ENCODE measurements at places on chromosomes 13 and 19.

DNA sequence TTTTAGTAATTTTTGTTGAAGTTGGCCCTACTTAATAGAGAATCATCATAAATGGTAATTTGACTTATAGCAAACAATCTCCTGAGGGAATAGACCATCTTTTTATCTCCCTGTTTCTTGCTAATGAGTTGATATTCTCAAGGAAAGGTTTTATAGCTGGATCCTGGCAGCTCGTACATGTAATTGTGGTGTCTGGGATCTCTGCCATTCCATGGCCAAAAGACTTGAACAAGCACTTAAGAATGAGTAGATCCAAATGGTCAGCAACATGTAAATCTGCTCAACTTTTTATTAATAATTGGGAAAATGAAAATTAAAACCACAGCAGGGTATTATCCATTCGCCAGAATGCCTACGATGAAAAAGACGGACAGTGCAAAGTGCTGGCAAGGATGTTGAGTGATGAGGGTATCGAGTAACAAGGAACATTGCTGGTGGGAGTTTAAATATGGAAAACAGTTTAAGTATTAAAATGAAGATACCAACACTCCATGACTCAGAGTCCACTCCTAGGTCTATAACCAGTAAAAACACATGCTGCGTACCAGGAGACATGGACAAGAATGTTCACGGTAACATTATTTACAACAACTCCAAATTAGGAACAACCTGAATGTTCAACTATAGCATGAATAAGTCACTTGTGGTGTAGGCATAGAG, 5.1 kb upstream of the GPR18 start:
- no peak for DNase-seq

DNA sequence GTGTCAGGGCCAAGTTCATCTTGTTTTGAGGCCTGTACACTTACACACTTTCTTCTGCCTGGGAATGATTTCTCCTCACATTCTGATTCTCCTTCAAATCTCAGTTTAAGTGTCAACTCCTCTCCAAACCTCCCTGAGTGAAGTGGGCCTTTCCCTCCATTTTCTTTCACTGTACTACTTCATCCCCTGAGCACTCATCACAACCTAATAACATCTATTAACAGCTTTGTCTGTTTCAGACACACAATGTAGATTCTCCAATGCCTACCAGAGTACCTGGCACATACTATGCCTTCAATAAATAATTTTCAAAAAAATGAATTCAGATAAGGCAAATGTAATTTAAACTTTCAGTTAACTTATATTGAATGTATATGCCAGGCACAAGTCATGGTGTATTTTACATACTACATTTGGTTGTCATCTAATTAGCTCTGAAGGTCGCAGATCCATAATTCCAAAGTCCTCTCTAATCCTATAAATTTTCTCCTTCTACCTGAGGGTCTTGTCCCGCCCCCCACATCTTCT, 357 bp upstream of the COG6 start:
- peak; percentile 2 for DNase-seq

- DNase-seq, result no peak
Observed at GRCh38 chr19:46613525-46613924, 11.4 kb downstream of the PTGIR start.

DNA sequence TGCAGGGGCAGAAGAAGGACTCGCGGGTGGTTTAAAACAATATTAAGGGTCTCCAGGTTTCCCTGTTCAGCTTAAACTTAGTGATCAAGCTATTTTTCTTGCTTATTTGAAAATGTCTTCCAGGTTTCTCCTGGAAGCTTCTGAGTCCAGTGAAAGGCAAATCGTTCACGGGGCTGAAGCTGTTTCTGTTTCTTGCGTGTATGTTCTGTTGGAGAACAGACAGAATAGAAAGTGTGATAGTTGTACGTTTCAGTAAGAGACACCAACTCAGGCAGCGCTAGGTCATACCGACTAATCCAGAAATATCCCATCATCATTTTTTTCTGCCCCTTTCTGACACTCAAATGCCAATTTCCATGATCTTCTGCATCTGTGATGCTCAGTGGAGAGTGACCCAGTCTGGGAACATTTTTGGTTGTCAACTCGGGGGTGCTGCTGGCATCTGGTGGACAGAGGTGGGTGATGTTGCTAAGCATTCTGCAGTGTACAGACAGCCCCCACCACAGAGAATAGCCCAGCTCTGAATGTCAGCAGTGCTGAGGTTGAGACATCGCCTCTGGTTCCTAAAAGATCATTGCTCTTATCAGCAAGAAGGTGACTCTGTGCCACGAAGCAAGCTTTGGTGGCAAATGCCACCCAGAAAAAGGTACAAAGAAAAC, 4.3 kb downstream of the KLF2 start:
- peak; percentile 38 for DNase-seq

- DNase-seq, result no peak
Observed at GRCh38 chr13:41145136-41145908, 12.7 kb upstream of the KBTBD6 start.

DNA sequence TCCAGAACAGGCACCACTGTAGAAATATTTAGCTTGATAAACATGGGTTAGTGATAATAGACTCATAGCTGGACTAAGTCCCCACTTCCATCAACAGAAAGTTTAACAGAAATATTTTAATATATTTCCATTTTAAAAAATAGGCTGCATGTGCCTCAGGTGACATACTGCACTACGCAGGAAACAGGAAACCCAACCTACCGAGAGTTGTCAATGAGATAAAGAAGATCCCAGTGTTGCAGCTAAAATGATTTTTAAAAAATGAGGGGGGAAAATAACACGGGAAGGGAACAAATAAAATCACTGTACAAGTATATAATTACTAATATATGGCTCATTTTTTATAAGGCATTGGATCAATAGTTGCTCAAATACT, 154.8 kb downstream of the TBC1D4 start:
- DNase-seq, result no peak

DNA sequence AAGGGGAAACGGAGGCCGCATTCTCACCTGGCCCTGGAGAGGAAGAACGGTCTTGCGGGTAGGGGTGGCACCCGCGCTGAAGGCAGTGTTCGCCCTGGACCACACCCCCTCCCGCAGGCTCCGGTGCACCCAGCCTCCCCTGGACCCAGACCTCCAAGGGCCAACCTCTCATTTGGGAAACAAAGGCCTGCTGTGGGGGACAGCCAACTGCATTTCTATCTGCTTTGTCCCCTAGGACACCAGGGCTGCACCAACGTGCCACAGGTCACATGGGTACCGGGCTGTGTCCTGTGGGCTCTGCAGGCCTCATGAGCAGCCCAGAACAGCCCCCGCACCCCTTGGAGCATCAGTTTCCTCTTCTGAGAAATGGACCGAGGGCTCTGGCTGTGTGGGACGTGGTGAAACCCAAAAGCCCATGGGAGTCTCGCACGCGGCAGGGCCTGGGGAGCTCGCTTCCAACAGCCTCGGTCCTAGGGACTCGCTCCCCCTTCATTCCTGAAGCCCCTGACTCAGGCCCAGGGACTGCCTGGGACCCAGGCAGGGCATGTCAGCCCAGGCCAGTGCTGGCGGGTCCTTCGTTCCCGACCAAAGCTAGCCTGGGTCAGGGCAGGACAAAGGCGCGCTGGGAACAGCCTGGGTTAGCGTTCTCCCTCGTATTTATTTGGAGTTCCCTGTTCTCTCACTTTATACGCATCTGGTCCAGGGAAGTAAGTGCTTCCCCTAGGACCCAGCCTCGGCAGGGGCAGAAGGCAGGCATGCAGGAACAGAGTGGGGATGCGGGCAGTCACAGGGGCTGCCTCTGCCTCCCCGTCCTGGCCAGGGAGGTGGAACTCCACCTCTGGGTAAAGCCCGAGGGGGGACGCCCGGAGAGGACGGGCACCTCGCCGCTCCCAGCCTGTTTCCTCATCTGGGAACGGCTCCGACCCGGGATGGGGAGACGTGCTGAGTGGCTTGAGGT, 4.6 kb downstream of the TCF3 start:
- DNase-seq, result no peak

DNA sequence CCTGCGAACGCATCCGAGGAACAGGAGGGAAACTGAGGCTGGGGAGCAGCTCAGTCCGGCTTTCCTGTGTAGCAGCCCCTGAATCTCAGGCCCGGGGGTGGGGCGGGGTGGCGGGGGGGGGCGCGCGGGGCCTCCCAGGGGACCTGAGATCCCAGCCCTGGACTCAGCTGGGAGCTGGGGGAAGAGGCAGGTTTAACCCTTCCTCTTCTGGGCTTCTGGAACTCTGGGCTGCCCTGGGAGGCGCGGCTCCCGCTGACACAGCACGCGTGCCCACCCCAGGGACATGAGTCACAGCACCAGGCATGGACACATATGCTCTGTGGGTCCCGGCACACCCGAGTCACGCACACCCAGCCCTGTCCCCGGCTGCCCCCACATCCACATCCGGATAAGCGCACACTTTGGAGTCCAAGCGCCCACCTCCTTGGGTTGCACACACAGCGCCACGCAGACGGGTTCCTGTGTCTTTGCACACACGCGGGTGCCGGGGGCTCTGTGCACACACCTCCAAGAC, 3.5 kb upstream of the CIRBP start:
- peak; percentile 93 for DNase-seq

DNA sequence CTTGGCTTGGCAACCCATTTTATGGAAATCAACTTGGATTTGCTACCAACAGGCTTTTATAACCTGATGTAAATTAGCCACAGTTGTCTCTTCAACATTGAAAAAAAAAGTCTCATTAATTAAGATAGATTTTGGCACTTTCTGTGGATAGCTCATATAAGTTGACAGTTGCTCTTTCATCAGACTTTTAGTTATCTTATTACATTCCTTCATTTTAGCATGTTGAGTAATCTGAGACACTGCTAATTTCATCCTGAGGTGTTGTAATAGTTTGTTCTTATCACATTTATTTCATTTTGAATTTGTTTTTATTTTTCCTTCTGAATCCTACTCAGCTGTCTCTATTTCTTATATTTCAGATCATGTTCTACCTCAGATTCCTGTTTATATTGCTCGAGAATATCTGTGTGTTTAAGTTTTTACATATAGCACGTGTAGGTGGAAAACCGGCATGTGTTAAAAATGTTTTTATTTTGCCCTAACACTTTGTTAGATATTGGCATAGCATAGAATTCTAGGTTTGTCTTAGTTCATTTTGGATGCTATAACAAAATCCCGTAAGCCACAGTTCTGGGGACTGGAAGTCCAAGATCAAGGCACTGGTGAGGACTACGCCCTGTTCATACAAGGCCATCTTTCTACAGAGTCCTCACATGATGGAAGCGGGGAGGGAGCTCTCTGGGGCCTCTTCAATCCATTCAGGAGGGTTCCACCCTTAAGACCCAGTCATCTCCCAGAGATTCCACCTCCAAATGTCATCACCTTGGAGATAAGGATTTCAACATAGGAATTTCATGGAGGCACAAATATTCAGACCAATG, 239.4 kb downstream of the COL4A1 start:
- DNase-seq, result no peak

GRCh38 chr19:28289295-28290063, 923.5 kb downstream of the UQCRFS1 start:
- DNase-seq, result no peak

- no peak for DNase-seq
Observed at GRCh38 chr13:40197936-40198595, 468.4 kb downstream of the FOXO1 start.

GRCh38 chr13:82298106-82298505, 1584.2 kb downstream of the SLITRK1 start:
- no peak for DNase-seq

- DNase-seq, result peak; percentile 60
Observed at GRCh38 chr13:61880578-61881283, 465.1 kb upstream of the PCDH20 start.

- peak; percentile 26 for DNase-seq
Observed at GRCh38 chr19:35856546-35857149, at the start of gene KIRREL2. Gene KIRREL2, plus strand, starts transcription at chr19:35856911. Its CDS starts 209 bp downstream, at chr19:35857120.

DNA sequence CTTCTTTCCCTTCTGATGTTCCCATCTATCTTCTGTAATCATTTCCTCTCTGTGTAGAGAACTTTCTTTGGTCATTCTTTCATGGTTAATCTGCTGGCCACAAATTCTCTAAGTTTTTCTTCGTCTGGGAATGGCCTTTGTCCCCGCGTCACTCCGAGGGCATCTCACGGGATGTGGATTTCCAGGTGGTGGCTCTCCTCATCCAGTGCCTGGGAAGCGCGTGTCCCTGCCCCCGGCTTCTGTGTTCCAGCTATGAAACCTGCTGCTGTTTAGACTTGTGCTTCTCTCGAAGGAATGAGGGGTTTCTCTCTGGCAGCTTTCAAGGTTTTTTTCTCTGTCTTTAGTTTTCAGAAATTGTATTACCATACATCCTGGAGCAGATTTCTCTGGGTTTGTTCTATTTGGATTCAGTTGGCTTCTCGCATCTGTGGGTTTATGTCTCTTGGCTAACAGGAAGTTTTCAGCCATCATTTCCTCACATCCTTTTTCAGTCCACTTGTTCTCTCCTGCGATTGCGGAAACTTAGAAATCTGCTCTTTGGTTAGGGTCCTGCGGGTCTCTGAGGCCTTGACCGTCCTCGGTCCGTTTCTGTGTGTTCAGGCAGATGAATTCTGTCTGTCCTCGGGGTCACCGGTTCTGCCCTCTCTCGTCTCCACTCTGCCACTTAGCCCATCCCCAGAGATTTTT, 36.9 kb upstream of the DCUN1D2 start:
- peak; percentile 15 for DNase-seq

DNA sequence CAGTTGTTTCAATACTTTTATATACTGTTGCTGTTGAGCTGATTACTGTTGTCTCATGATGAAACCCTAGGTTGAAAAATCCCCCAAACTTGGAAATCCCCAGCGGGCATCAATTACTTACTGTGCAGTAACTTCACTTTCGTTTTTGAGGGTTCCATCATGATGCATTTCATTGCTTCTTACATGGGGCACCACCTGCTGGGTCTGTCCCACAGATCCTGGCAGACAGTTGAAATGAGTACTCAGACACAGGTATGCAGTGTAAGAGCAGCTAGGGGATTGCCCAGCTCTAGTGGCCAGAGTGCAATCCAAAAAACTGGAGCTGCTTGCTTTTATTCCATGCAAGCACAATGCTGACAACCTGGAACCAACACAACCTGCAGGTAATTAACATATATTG, 132.5 kb upstream of the ZNF91 start:
- DNase-seq, result no peak

- DNase-seq, result peak; percentile 25
Observed at GRCh38 chr13:30110301-30111070, 196.9 kb downstream of the KATNAL1 start.

DNA sequence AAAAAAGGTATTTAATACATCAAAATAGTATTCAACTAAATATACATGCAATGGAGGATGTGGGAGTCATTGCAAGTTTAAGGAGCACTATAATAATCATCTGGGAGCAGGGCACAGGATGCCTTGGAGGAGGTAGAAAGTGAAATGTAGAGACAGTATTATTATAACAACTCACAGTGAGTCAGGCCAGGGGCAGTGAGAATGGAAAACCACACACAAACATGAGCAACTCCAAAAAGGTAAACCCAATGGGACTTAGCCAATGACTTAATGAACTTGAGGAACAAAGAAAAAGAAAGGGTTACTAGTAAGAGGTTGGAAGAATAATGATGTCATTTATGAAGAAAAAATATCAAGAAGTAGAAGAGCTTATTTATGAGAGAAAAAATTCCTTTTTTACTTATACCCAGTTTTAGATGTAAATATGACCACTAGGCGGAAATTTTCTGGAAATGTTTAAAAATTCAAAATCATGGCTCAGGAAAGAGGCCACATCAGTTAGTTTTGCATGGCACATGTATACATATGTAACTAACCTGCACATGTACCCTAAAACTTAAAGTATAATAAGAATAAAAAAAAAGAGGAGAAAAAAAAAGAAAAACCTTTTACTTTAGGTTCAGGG, 389.3 kb downstream of the SUCLA2 start:
- no peak for DNase-seq

Data from suppressor macrophage (primary cell).